T-cell (primary cell): ENCODE measurements at places on chromosomes 4 and X.

DNA sequence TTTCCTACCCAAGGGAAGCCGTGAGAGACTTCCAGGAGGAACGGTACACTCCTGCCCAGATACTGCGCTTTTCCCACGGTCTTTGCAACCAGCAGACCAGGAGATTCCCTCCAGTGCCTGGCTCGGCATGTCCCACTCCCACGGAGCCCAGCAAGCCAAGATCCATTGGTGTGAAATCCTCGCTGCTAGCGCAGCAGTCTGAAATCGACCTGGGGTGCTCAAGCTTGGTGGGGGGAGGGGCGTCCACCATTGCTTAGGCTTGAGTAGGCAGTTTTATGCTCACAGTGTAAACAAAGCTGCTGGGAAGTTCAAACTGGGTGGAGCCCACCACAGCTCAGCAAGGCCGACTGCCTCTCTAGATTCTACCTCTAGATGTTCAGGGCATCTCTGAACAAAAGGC lies 284.8 kb upstream of the FGF13 start:
- DNase-seq = no peak

- peak; percentile 33 for DNase-seq
Measured at GRCh38 chr4:1565598-1566295, 118.4 kb downstream of the FAM53A start.

GRCh38 chr4:81606166-81606565 lies 134.5 kb upstream of the RASGEF1B start:
- no peak for DNase-seq

- no peak for DNase-seq
Measured at GRCh38 chr4:140789759-140790158, 33.6 kb upstream of the TBC1D9 start.

- no peak for DNase-seq
Measured at GRCh38 chrX:105302246-105302645, 81.8 kb upstream of the TEX13A start.

DNA sequence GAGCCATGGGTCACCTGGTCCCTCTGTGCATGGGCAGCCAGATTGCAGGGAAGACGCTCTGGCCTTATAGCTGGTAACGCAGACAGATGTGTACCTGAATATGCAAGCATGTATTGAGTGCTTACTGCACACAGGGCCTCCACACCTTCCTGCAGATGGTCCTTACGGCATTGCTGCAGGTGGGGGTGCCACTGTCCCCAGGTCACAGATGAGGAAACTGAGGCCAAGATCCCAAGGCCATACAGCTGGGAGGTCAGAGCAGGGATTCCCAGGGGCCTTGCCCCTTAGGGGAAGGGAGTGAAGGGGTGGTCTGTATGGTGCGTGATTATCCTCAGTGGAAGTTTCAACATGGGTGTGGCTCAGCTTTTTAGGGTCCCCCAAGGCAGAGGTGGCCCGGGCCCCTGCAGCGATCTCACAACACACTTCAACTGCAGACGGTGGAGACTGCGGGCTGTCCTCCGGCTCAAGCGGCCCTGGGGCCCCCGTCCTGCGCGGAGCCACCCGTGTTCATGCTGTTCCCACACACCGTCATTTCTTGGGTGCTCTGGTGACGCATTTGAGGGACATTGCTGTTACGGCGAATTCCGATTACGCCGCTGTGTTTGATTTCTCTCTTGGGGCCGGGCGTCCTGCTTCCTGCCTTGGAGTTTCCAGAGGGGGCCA lies 8.1 kb downstream of the DOK7 start:
- no peak for DNase-seq

- no peak for DNase-seq
Measured at GRCh38 chr4:140243278-140243753, 89.3 kb upstream of the MAML3 start.

DNA sequence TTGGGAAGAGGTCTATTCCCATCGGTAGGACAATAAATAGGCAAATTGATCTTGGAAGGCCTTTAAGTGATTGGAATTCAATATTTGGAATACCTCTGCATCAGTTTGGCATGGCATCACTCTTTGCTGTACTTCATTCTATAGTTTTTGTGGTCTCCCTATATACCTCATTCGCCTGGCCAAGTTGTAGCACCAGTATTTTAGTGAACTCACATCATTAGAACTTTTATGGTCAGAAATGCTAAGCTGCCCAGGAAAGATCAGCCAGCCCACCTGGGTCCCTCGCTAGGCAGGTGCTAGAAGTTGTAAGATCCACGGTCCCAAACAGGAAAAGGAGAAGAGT lies 40.3 kb downstream of the ZCCHC13 start:
- no peak for DNase-seq

GRCh38 chr4:137531168-137531985 lies 917 bp downstream of the PCDH18 start:
- no peak for DNase-seq

- no peak for DNase-seq
Measured at GRCh38 chr4:168836490-168836889, 173.6 kb downstream of the CBR4 start.

- no peak for DNase-seq
Measured at GRCh38 chrX:79266702-79267101, 100.4 kb downstream of the ITM2A start.

GRCh38 chrX:1894026-1894294 lies 279.1 kb downstream of the ASMT start:
- no peak for DNase-seq

GRCh38 chr4:41714364-41715000 lies 34.0 kb downstream of the PHOX2B start:
- DNase-seq = no peak
